ENCODE measurements at places on chromosomes 7 and 10.

GRCh38 chr7:45400680-45401079, 173.5 kb upstream of the ADCY1 start:
- DNase-seq: no peak

DNA sequence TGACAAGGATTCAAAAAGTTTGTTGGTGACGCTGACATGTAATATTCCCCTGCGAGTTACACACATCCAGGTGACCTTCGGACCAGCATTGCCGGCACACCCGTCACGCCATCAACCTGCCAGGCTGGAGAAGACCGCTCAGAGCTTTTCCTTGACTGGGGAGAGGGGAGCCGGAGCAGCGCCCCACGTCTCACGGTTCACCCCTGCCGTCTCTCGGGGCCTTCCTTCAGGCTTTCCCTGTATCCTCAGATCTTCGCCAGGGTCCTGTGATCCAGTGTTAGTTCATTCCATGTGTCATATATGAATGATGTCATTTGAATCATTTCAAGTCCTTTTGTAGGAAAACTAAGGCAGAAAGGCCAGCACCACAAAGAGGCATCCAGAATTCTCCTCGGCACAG, 127.8 kb downstream of the MGMT start:
- no peak for DNase-seq

DNA sequence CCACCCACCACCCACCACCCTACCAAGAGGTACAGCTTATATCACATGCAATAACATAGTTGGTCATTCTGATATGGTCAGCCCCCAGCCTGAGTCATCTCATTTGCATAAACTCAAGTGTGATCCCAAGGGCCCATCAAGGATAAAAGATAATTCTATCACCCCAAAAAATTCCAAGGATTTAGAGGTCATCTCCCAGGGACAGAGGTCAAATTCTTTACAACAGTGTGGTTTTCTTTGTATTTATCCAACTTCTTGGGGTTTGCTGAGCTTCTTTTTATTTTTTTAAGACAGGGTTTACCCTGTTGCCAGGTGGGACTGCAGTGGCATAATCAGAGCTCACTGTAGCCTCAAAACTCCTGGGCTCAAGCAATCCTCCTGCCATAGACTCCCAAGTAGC, 9.4 kb upstream of the GTPBP10 start:
- DNase-seq: no peak

DNA sequence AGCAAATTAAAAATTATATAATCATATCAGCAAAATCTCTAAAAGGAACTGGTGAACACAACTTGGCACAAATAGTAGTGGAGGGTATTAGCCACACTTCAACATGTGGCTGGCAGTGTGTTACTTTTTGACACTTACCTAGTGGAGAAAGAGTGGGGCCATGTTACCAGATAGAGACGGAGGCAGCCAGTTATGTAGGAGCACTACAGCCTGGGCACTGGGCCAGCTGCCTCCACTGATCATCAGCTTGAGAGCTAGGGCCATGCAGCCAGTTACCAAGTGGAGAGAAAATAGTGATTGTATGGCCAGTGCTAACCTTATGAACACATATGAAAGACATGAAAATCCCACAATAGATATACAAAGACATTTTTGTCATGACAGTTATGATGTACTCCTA, 243.1 kb downstream of the CTNNA3 start:
- no peak for DNase-seq

DNA sequence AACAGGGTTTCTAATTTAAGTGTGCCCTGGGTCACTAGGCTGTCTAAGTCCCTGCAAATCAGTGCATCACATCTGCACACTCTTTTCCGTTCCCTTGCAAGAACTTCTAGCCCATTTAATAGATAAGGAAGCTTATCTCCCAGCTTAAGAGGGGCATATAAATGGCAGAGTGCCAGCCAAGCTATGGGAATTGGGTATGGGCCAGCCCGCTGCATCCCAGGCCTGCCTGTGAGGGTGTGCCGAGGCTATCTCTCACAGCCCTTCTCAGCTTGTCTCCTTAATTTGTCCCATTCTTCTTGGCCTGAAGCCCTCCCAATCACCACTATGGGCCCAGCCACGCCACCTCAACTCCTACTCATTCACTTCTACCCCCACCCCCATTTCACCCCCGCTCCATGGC, 14.7 kb downstream of the AQP1 start:
- DNase-seq: no peak

DNA sequence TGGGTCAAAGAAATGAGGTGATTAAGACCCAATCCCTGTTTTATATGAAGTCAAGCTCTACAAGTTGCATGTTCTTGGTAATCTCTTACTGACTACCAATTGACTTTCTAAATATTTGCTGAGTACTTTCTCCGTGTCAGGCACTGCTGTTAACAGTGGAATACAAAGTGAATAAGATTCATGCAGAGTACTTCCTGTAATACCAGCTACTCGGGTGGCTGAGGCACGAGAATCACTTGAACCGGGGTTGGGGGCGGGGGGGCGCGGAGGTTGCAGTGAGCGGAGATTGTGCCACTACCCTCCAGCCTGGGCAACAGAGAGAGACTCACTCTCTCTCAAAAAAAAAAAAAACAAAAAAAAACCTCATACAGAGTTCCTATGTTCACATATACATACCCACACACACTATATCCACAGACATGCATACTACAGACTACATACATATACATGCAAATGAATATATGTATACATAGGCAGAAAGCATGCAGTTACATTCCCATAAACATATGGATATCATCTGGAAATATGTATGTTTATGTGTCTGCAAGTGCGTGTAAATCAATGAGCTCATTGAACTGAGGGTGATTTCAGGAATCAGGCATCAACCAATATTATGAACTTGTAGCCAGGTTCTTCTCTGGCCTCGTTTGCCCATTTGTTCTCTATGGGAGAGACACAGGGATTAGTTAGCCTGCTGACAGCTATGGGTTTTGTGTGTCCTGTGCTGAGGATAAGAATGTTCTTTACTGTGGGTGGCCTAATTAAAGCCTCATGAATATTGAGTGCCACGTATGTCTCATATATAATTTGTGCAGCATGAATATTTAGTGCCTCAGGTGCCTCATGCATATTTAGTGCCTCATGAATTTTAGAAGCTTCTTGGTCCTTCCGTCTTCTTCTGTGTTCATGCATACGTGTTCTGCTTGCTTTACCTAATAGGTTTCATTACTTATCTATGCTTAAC, 73.9 kb downstream of the BICC1 start:
- no peak for DNase-seq

DNA sequence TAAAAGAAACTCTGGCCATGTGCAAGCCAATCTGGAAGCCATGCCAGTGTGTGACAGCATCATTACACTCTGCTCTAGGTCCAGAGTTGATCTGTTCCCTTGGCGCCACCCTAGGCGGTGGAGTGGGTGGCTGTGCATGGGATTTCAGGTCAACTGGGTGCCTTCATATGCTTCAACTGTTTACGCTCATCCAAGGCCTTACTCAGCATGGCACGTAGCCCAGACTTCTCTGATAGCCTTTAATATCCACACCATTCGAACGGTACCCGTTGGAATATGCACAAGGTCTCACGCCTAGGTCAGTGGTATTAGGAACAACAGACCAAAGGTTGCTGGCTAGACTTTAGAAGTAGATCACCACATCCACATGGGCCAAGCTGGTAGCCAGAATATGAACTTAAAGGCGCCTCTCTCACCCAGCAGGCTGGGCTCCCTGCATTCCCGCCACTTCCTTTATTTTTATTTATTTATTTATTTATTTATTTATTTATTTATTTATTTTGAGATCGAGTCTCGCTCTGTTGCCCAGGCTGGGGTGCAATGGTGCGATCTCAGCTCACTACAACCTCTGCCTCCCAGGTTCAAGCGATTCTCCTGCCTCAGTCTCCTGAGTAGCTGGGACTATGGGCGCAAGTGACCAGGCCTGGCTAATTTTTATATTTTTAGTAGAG, 18.7 kb upstream of the ACHE start:
- DNase-seq: no peak

DNA sequence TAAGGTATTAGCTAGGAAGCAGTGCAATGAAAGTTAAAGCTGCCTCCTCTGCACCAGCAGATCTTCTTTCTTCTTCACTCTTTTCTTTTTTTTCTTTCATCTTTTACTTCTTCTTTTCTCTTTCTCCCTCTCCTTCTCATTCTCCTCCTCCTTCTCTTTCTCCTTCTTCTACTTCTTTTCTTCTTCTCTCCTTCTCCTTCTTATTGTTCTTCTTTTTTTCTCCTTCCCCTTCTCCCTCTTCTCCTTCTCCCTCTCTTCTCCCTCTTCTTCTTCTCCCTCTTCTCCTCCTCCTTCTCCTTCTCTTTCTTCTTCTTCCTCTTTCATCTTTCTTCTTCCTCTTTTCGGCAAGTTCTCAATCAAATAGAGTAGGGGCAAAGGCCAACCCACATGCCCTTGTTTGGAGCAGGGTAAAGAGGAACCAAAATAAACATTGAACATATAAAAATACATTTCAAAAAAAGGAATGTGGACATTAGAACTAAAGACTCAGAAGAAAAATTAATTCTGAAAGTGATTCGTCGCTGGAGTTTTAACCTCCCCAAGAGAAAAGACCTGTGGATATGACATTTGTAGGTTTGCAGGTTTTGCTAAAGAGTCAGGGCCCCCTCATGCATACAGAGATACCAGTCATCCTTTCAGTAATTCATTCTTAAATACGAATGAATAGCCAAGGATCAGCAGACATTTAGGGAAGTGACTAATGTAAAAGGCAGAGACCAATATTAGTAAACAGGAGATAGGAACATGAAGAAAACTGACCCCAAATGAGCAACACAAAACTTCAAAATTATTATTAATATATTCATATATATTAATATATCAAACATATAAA, 93.0 kb upstream of the RSU1 start:
- DNase-seq: no peak

DNA sequence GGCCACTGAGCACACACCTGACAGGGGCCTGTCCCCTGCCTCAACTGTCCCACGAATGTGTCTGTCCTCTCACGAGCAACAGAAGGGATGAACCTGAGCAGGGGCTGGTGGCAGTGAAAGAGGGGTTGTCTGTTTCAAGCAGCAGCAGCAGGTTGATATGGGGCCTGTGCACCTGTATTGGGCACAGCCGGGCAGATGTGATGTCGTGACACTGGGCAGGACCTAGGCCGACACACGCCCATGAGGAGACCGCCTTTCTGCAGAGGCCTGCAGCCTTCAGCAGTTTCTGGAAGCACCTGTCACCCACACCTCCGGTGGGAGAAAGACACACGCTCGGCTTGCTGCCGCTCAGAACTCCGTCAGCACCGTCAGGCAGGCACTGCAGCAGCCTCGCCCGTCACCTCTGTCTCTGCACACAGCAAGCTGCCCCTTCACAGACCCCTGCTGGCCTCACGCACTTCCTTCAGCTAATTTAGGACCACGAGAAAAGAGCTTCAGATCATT, 48.5 kb downstream of the AMZ1 start:
- no peak for DNase-seq
